Activated naive CD8-positive, alpha-beta T cell treated with anti-CD3 and anti-CD28 coated beads, Interleukin-2, amount 10 ng/mL, durations not matched to agents 7 days and 5 days (primary cell): ENCODE measurements at places on chromosomes 4 and X. TPM values are rescaled to one million over a fixed set of nuclear protein-coding genes. Genes with fewer than 3 reads are reported as not detected.

The TEX13B gene
- not detected for total RNA-seq

DNA sequence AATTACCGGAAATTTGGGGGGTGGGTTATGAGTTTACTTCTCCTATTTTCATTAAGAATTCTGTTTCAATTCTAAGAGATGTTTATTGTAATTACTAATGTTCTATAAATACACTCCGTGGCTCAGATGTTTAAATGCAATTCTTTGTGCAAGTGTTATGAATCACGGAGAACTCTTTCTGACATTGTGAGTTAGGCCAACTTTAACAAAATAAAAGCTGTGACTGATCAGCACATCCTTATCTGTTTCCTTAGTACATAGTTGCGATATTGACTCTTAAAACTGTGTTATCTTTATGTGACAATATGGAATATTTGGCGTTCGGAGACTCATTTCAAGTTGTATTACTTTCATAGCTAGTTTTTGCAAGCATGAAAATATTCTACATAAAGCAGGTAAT, 902 bp downstream of the KLHL4 start:
- no peak for DNase-seq

GRCh38 chr4:145380123-145380522, 101.5 kb upstream of the SMAD1 start:
- no peak for DNase-seq

DNA sequence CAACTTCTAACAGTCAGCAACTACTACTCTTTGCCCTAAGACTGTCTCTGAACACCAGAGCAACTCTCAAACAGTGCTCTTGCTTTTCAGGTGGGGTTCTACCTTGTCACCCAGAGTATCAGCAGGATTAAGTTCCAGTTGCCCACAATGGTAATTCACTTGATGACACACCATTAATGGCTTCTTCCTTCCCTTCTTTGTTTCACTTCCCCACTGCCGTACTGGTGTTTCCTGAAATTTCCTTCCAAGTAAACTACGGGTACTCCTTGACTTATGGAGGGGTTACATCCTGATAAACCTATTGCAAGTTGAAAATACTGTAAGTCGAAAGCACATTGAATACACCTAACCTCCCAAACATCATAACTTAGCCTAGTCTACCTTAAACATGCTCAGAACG, 36.6 kb upstream of the PDK3 start:
- no peak for DNase-seq

The SLC4A4 gene
- total RNA-seq: 3.7 TPM
